ENCODE measurements at places on chromosomes 3 and 15.

DNA sequence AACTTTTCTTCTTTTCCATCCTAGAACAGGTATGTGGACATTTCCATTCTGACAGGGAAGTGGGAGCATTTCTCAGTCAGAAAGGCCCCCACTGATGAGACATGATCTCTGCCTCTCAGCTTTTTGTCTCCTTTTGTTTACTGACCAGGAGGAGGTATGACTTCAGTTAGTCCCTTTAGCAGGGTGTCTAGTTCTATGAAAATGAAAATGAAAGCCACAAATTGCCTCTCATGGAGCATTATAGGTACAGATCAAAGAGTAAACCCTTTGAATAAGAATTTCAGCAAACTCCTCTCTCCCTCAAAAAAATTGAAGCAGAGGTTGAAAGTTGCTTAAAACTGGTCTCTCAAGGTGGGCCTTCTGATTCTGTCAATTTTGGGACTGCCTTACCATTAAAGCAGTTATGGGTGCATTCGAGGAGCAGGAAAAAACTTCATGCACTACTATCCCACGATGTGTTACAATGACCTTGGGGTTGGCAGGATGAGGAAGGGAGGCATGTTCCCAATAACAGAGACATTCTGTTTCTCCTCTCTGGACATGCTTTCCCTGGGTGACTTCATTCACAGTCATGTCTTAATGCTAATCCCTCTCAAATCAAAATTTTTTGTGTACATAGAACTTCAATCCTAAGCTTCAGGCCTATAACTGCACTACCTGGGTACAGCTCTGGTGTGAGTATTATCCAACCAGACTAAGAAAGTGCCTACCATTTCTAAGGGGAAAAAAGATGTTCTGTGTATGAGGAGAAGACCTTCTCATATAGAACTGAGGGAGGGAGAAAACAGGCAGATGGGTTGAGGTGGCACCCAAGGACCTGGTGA is 50.6 kb upstream of the TBC1D23 start:
- no peak for DNase-seq

DNA sequence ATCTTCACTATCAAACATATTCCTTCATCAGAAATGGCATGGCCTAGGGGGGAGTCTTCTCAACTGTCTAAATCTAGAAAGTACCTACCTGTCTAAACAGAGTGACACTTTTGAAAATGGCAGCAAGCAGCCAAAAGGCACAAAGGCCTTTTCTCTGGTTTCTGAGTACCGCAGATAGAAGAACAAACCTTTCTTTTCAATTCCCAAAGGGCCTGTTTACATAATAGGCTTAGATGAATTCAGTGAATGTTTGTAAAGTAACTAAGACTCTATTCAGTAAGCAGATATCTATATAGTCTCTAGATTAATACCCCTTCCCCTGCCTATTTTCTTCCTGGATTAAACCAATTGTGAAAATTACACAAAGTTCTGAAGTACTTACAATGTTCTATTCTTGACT is 7.1 kb downstream of the MYEF2 start:
- DNase-seq = peak; percentile 22

DNA sequence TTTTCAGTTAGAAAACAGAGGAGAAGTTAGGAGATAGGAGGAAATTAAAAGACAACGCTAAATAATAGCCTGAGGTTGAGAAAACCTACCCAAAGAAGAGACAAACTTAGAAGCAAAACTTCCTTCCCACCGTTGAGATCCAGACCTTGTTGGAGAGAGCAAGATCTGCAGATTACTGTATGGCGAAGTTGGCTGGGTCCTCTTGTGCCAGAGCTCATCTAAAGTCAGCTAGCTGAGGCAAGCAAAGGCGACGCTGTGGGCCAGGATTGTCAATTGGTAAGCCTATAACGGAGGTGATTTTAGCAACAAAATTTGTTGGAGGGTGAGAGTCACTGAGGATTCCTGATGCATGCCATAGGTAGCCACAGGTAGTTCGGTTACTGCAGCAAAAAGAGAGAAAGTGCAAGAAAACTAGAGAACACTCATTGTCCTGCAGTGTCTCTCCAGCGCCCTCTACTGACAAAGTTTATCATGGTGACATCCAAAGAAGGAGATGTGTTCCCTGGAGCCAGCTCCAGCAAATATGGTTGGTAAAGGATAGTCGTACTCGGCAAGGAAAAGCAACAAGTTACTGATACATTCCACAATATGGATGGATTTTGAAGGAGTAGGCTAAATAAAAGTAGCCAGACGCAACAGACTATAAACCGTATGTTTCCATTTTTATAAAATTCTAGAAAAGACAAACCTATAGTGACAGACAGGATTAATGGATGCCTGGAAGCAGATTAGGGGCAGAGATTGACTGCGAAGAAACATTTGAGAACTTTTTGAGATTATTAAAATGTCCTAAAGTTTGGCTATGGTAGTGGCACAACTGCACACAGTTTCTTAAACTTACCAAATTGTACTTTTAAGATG is 9.8 kb upstream of the OR5K4 start:
- DNase-seq = peak; percentile 0

GRCh38 chr15:41927536-41927935 is 33.7 kb upstream of the SPTBN5 start:
- no peak for DNase-seq

- DNase-seq = no peak
Observed at GRCh38 chr15:72760590-72761260, 22.8 kb downstream of the ADPGK start.

DNA sequence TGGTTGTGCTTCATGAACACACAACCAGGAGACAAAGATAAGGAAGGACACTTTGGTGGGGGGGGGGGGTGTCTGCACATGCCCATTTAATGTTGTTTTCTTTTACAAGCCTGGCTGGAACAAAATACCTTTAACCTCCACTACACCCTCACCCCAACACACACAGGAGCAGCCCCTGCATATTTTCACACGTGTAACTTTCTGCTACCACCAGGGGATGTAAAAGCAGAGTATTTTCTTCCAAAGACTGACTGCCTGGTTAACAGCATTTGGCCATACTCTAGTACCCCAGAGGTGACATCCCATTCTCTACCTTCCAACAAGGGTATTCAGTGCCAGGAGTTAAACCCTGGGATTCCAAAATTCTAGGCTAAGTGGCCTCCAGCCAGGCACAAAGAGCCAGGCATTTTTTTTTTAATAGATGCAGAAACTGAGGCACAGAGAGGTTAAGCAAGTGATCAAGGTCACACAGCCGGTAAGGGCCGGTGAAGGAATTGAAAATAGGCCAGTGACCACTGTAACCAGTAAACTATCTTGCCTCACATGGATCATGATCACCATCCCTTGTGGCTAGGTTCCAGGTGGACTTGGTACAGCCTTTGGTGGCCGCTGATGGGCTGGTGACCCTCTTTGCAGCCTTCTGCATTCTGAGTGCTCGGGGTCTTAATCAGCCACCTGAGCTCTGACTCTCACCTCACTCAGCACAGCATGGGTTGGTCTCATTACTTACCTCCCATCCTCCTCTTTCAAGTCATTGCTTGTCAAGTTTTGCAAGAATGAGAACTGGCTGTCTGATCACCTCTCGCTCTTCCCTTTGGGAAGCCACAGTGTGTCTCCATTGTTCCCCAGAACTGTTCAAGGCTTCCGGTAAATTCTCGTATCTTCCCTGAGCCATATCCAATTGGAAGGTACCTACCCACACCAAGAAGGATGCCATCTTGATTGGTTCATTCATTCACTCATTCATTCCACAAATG is 20.4 kb downstream of the MAGI1 start:
- DNase-seq = no peak

GRCh38 chr15:31563001-31563400 is 236.4 kb downstream of the KLF13 start:
- DNase-seq = no peak

DNA sequence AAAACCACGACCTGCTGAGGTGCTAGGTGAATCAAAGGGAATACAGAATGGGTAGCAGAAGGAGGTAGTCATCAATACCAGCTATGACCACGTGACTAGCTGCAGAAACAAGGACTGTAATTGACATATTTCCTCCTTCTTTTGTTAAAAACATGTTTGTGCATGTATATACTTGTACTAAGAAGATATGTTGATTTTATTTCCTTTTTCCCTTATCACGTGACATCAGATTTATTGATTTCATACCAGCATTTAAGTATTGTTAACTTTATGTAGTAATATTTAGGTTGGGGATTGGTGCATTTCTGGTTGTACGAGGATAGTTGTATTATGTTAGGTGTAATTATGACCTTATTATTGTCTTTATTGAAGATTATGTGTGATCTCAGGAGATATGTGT is 36.2 kb downstream of the PEX5L start:
- DNase-seq = no peak

GRCh38 chr3:6524479-6524878 is 336.4 kb upstream of the GRM7 start:
- DNase-seq = no peak

DNA sequence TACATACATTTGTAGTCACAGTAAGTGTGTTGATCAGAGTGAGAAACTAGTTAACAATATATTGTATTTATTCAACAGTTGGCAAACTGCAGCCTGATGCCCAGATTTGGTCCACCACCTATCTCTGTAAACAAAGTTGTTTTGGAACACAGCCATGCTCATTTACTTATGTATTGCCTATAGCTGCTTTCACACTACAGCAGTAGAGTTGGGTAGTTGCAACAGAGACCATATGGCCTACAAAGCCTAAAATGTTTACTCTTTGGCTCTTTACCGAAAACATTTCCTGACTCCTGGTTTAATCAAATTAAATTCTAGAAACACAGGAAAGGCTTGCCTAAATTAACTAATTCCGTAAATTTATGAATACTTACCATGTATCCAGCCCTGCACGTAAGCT is 39.4 kb downstream of the CMC1 start:
- DNase-seq = no peak

- DNase-seq = no peak
Observed at GRCh38 chr15:100949691-100950090, 30.5 kb downstream of the LRRK1 start.

GRCh38 chr3:105473521-105474223 is 107.0 kb downstream of the ALCAM start:
- DNase-seq = no peak

DNA sequence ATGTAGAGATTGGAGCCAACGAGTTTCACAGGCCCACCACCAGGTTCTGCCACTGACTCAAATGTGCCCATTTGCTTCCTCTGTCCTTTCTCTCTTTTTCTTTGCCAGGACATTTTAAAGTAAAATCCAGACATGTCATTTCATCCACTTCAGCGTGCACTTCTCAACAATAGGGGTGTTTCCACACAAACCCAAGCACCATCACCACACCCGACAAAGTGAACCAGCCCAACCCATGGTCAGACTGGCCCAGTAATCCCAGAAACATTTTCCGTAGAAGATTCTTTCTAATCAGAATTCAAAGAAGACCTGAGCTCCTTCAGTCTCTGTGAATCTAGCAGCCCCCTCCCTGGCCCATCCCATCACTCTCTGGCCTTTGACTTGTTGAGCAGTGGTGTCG is 13.4 kb downstream of the CFAP100 start:
- DNase-seq = no peak

- DNase-seq = no peak
Observed at GRCh38 chr3:37279236-37279635, 104.9 kb upstream of the LRRFIP2 start.

DNA sequence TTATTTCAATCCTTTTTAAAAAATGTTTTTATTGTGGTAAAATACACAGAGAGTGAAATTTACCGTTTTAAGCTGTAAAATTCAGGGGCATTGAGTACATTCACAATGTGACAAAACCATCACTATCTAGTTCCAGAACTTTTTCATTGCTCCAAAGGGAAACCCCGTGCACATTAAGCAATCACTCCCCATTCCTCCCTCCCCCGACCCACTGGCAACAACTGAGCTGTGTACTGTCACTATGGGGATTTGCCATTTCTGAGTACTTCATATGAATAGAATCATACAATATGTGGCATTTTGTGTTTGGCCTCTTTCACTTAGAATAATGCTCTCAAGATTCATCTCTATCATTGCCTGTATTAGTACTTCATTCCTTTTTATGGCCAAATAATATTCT is 45.5 kb upstream of the BOC start:
- DNase-seq = no peak

GRCh38 chr3:127097072-127097405 is 95.9 kb upstream of the PRR23E start:
- DNase-seq = no peak

- peak; percentile 17 for DNase-seq
Observed at GRCh38 chr15:39685999-39686613, 96.5 kb downstream of the FSIP1 start.

- no peak for DNase-seq
Observed at GRCh38 chr3:69276884-69277283, 109.0 kb downstream of the FRMD4B start.

DNA sequence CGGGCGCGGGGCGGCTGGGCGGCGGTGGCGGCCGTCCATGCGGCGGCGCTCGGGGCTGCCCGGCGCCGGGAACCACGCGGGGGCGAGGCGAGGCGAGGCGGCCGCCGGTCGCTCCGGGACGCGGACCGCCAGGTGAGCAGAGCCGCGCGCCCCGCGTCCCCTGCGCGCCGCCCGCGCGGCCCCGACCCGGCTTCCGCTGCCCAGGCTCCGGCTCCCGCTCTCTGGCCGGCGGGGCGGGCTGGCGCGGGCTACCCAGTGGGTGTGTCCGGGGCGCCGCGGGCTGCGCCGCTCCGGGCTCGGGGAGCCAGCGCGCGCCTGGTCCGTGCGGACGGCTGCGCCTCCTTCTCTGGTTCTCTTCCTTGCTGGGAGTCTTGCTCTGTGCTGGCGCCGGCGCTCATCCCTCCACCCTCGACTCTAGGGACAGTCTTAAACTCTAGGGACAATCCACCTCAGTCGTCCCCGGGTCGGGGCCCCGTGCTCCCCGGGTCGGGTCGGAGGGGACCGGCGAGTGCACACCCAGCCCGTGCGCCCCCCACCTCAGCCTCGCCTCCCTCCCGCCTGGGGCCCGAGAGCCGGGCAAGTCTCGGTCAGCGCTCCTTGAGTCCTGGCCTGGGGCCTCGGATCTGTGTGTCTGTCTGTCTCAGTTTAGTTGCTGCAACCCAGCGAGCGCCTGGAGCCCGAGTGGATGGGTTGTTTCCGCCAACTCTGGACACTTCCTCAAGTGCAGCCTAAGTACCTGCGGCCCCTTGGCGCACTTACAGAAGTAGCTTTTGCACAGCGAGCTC is 488 bp downstream of the THSD4 start:
- peak; percentile 40 for DNase-seq

GRCh38 chr3:141103067-141103466 is 51.9 kb downstream of the SPSB4 start:
- no peak for DNase-seq

GRCh38 chr3:128182656-128183055 is 29.4 kb downstream of the EEFSEC start:
- no peak for DNase-seq

- DNase-seq = no peak
Observed at GRCh38 chr3:89851974-89852621, 744.7 kb downstream of the EPHA3 start.

DNA sequence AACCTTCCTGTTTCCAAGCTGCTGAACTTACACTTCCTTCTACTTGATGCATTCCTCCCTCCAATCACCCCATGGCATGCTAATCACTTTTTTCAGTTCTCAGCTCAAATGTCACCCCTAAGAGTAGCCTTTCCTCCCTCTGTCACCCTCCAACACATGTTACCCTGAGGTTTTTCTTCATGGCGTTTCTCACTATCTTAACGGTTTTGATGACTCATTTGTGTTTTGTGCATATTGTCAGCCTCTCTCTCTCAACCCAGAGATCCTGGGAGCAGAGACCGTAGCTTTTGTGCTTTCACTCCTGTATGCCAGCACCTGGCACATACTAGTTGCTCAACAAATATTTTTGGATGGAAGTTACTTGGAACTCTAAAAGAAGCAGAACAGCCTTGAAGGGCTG is 24.5 kb downstream of the LRRC3B start:
- DNase-seq = no peak

- no peak for DNase-seq
Observed at GRCh38 chr15:66592505-66593218, 26.9 kb upstream of the LCTL start.
